ENCODE measurements at places on chromosomes 16 and 17. TPM values are rescaled to one million over a fixed set of nuclear protein-coding genes. Genes with fewer than 3 reads are reported as not detected.
A peak's percentile ranks its signal among the peaks of the same experiment; 100 is the strongest.

DNA sequence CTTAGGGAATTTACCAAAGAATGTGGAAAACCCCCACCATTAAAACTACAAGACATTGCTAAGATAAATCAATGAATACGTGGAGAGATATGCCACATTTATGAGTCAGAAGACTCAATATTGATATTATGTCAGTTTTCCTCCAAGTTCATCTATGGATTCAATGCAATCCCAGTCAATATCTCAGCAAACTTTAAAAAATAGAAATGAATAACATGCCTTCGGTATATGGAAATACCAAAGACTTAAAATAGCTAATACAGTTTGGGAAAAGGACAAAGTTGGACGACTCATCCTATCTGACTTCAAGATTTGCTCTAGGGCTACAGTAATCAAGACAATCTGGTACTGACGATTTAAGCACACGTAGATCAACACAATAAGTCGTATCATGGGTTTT lies 31.2 kb downstream of the PIK3R5 start:
- no peaks in the 10 kb centered on the region for H3K27me3 ChIP-seq
- H3K36me3 ChIP-seq = peaks cover 9% of the 10 kb centered on the region
- no peak overlapping the region for H3K27ac ChIP-seq
- DNase-seq = no peak
- H3K4me1 ChIP-seq = peaks cover 57% of the 10 kb centered on the region

The NACA2 gene
- not detected for total RNA-seq

DNA sequence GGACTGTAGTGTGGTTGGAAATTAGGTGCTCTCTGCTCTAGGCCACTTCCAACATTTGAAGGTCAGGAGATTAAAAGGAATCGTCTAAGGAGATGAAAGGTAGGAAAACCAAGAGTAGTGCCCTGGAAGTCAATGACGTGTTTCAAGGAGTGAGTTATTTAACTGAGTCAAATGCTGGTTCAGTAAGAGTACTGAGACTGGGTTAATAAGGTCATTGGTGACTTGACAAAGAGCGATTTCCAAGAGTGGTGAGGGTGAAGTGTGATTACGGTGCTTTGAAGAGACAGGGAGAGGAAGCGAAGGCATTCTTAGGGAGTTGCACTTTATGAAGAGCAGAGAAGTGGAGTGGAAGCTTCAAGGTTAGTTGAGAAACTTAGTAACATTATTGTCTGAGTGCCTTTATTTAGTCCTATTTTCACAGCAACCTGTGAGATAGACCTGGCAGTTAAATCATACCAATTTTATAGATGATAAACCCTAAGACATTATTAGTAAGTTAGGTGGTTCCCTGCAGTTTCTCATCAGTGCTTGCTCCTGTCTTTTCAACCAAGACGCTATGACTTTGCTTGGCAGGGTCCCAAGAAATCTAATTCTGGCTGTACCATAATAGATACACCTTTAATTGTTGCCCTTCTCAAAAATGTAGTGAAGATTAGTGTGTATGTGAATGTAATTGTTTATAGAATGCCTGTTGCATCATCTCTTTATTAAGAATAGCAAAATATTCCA lies 5.9 kb downstream of the ZNF207 start:
- no peaks in the 10 kb centered on the region for H3K27me3 ChIP-seq
- H3K4me3 ChIP-seq = no peak overlapping the region
- DNase-seq = no peak
- H3K27ac ChIP-seq = peak overlapping the region; percentile 45
- peaks cover 22% of the 10 kb centered on the region for H3K36me3 ChIP-seq
- H3K4me1 ChIP-seq = peaks cover 41% of the 10 kb centered on the region

DNA sequence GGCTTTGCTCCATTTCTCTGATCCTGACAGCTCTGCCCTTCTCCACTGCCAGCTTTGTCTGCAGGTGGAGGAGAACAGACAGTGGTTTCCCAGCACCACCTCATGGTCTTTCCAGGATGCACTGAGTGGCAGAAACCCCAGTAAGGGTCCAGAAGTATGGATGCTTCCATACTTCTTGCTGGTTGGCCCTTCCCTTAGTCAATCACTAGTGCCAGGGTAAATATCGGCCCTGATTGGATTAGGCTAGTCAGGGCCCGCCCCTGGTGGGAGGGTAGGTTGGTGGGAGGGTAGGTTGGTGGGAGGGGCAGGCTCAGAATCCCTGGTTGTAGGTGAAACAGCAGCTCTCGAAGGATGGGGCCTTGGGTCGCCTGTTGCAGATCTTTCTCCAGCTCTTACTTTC lies 10.2 kb downstream of the RNF213 start:
- peak overlapping the region; percentile 30 for H3K27ac ChIP-seq
- H3K4me1 ChIP-seq = peaks cover 74% of the 10 kb centered on the region
- no peaks in the 10 kb centered on the region for H3K27me3 ChIP-seq
- DNase-seq = peak; percentile 26

DNA sequence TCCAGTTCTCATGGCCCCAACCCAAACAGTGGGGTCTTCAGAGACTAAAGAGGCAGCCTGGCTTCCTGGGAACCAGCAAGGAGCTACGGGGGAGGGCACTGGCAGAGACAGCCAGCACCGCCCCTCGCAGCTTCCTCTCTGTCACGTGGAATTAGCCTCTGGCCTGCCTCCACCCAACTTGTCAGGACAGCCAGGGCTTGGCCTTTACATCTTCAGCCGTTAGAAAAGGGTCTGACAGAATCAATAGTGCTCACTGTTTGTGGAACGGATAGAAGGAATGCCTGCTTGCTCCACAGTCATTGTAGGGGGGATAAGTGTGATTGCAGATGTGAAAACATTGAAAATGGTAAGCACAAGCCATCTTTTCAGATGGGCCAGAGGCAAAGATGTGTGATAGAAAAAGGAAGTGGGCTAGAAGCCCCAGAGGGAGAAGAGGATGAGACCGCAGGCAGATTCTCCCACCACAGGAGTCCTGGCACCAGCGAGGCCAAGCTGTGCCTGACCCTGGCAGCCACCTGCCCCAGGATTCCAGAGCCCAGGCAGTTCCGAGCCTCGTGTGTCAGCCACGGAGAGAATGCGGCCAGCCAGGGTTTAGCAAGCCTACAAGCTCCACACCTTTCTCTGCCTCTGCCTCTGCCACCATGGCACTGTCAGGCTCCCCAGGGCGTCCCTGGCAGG lies 18.6 kb downstream of the GRIN2C start:
- no peak overlapping the region for H3K27ac ChIP-seq
- no peaks in the 10 kb centered on the region for H3K27me3 ChIP-seq
- DNase-seq = no peak
- H3K4me1 ChIP-seq = no peaks in the 10 kb centered on the region
- H3K36me3 ChIP-seq = peaks cover 28% of the 10 kb centered on the region
- H3K4me3 ChIP-seq = no peak overlapping the region

DNA sequence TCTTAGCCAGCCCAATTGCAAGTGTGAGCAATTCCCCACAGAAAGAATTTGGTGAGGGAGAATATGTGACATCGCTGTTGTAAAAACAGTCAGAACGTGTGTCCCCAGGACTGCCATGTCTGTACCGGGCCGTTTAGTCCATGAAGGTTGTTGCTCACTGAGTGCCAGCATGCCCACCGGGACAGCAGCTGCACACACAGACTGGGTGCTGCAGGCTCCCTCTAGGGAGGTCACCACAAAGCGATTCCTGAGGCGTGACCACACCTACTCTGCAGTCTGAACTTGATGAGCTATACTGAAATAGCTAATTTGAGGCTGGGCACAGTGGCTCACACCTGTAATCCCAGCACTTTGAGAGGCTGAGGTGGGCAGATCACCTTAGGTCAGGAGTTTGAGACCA lies 44.1 kb upstream of the ADORA2B start:
- no peaks in the 10 kb centered on the region for H3K27me3 ChIP-seq
- no peak overlapping the region for H3K27ac ChIP-seq
- no peaks in the 10 kb centered on the region for H3K4me1 ChIP-seq
- DNase-seq = no peak

GRCh38 chr16:26733710-26734109 lies 333.0 kb upstream of the C16orf82 start:
- H3K4me3 ChIP-seq = no peak overlapping the region
- H3K27ac ChIP-seq = no peak overlapping the region
- DNase-seq = no peak
- H3K4me1 ChIP-seq = no peaks in the 10 kb centered on the region

The PARD6A gene
- 11.2 TPM for total RNA-seq

DNA sequence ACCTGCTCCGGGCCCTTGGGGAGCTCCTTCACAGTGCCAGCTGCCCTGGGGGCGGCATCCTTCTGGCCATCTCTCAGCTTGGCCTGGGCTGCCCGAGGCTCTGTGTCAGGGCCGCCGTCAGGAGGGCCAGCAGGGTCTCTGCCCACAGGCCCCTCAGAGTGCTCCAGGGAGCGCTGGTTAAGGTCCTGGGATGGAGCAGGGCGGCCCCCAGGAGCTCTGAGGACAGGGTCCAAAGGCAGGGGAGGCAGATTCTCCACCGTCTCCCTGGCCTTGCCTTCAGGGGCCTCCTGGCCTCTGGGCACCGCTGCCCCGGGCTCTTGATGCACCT lies 7.2 kb downstream of the NDUFAF8 start:
- no peaks in the 10 kb centered on the region for H3K27me3 ChIP-seq
- H3K4me1 ChIP-seq = no peaks in the 10 kb centered on the region
- no peaks in the 10 kb centered on the region for H3K36me3 ChIP-seq
- H3K4me3 ChIP-seq = no peak overlapping the region
- H3K27ac ChIP-seq = no peak overlapping the region
- peak; percentile 5 for DNase-seq

Measured in naive thymus-derived CD4-positive, alpha-beta T cell (primary cell).